Effector memory CD4-positive, alpha-beta T cell (primary cell): ENCODE measurements at places on chromosomes 12 and 14.

DNA sequence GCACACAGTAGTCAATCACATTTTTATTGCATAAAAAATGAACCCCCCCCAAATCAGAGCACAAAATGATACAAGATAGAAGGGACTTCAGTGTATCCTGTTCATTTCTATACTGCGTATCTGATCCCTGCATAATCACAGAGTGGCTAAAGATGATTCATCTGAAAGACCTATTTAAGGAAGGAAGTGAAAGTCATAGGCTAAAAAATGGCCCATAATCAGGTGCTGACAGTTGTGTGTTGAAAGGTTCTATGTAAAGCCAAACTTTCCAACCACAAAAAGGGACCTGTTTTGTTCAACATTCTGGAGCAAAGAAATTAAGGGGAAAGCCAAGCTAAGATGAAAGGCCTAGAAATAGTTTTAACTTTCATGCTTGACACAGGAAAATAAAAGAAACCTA is 147.8 kb upstream of the ATP2B1 start:
- no peak for DNase-seq

DNA sequence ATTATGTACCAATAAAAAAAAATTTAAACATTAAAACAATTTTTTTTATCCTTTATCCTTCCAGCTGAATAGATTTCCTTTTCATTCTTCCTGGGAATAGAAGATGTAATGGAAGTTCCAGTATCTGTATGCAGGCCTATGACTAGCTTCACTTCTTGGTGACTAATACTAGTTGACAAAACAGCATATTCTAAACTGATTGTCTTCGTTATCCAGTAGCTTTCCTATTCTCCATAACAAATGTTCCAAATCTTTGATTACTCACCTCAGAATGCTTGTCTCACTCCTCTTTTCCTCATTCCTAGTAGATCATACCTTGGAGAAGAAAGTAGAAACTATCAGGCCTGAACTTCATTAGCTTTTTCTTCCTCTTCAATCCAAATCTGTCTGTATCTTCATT is 70.7 kb downstream of the PLEKHA5 start:
- no peak for DNase-seq

DNA sequence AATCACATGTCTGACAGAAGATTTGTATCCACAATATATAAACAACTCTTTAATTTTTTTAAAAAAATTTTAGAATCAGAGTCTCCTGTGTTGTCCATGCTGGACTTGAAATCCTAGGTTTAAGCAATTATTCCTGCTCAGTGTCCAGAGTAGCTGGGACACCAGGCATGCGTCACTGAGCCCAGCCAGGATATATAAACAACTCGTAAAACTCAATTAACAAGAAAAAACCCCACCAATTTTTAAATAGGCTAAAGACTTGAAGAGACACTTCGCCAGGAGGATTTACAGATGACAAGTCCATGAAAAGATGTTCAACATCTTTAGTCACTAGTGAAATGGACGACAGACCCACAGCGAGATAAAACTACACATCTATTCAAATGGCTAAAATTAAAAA is 2.0 kb upstream of the SCN8A start:
- DNase-seq = no peak

DNA sequence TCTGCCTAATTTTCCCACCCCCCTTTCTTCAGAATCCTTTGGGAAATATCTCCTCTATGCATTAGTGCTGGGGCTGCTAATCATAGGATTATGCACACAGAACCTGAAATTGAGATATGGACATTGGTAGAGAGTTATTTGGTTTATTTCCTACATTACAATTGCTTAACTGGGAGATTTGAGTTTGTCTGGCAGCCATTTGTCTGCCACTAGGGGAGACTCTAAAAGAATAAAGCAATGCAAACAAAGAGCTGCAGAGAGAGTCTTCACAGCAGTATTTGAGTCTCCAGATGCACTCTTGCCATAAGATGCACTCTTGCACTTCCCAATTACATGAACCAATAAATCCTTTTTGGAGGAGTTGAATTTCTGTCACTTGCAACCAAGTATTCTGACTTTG is 12.0 kb upstream of the PCNX4 start:
- no peak for DNase-seq

DNA sequence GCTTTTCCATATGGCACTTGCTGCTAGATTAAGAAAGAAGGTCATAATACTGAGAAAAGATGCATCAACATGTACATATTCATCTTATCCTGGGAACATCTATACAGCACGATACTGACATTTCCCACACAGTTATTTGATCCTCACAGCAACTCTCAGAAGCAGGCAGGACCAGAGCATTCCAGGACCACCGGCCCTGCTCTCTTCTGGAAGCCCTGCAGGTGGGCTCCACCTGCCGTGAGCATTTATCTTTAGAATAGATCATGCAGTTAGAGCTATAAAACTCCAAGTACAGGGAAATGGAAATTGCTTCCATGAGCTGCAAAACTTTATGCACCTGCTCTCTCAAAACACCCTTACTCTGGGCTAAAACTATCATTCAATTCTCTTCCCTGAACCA is 5.5 kb upstream of the BDKRB1 start:
- no peak for DNase-seq

DNA sequence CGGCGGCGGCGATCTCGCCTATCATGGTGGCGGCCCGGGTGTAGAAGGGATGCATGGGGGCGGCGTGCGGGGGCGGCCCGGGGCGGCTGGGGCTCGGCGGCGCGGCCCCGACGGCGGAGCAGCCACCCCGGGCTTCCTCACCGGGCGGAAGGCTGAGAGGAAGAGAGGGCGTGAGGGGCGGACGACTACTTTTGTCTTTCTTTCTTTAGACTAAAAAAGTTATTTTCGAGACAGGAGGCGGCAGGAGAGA is 240 bp downstream of the BTG1 start:
- DNase-seq = no peak

- no peak for DNase-seq
Observed at GRCh38 chr12:7601406-7601805, 64.3 kb downstream of the APOBEC1 start.

- no peak for DNase-seq
Observed at GRCh38 chr14:74350211-74350927, 2.1 kb downstream of the VRTN start.

- DNase-seq = no peak
Observed at GRCh38 chr14:92670160-92670559, 78.3 kb downstream of the LGMN start.

GRCh38 chr12:32309811-32310736 is 89.3 kb upstream of the FGD4 start:
- no peak for DNase-seq

GRCh38 chr12:26431211-26431610 is 235.8 kb downstream of the SSPN start:
- no peak for DNase-seq

DNA sequence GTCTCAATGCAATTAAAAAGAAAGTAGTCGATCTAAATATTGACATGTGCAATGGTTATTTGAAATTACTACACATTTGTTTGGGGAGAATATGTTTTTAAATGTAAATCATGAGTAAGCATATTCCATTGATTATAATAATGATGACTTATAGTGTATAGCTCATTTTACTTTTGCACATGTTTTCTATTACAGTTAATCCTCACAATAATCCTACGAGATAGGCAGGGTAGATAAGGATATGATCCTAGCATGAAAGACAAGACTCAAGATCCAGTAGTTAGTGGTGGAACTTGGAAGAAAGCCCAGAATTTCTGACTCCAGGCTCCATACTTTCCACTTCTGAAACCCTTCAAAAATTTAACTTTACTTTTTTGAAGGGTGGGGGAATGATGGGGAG is 94.0 kb downstream of the NAV3 start:
- no peak for DNase-seq

DNA sequence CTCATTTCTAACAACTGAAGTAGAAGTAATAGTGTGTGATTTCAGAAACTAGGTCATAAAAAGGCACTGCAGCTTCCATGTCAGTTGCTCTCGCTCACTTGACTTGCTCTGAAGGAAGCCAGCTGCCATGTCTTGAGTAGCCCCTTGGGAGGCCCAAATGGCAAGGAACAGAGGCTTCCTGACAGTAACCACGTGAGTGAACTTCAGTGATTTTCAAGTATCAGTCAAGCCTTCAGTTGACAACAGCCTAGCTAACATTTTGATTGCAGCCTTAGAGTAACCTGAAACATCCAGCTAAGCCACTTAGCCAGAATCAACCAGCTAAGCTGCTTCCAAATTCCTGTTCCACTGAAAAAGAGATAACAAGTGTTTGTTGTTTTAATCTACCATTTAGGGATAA is 26.7 kb downstream of the TOGARAM1 start:
- no peak for DNase-seq

DNA sequence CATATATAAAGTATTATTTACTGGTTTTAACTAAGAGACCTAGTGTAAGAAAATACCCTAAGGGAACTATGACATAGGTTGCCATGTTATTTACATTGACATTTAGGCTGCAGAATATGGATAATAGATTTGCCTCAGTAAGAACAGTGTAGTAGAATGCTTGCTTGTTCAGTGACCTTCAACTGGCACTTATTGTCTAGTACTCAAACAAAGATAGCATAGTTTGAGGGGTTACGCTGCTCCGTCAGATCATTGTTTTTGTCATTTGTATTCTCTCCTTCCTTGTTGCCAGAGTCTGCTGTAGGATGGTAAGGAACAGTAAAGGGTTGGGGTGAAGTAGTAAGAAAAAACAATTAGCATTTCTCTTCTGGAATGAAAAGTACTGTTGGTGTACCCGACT is 33.2 kb downstream of the TOGARAM1 start:
- DNase-seq = no peak

DNA sequence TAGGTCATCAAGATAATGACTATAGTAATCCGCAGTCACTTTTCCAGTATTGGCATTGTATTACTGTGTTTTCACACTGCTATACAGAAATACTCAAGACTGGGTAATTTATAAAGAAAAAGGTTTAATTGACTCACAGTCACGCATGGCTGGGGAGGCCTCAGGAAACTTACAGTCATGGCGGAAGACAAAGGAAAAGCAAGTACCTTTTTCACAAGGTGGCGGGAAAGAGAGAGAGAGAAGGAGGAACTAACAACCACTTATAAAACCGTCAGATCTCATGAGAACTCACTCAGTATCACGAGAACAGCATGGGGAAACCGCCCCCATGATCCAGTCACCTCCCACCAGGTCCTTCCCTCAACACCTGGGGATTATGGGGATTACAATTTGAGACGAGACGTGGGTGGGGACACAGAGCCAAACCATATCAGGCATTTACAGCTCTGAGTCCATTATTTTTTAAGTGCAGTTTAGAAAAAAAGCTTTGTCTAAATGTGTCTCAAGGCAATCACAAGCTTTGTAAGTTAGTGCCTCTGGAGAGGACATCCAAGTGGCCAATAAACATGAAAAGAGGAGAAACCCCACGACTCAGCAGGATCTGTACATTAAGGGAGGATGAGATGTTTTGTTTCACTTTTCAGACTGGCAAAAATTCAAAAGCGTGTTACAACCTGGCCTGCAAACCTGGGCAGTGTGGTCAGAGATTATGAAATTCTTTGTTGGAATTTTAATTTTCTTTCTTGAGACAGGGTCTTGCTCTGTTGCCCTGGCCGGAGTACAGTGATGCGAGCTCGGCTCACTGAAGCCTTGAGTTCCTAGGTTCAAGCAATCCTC is 82.0 kb downstream of the DNAH10 start:
- no peak for DNase-seq
